GM23338 (cell line): ENCODE measurements at places on chromosomes 5 and 9.
A peak's percentile ranks its signal among the peaks of the same experiment; 100 is the strongest.

GRCh38 chr9:34989946-34990635, 546 bp downstream of the DNAJB5 start:
- peak; percentile 95 for DNase-seq

- DNase-seq = no peak
Observed at GRCh38 chr5:146660376-146660960, 144.5 kb upstream of the GPR151 start.

- no peak for DNase-seq
Observed at GRCh38 chr5:164784230-164784629, 1278.8 kb downstream of the MAT2B start.

GRCh38 chr5:117568622-117569021, 994.0 kb upstream of the SEMA6A start:
- DNase-seq = peak; percentile 15
